ENCODE measurements at places on chromosomes 12 and 14.

DNA sequence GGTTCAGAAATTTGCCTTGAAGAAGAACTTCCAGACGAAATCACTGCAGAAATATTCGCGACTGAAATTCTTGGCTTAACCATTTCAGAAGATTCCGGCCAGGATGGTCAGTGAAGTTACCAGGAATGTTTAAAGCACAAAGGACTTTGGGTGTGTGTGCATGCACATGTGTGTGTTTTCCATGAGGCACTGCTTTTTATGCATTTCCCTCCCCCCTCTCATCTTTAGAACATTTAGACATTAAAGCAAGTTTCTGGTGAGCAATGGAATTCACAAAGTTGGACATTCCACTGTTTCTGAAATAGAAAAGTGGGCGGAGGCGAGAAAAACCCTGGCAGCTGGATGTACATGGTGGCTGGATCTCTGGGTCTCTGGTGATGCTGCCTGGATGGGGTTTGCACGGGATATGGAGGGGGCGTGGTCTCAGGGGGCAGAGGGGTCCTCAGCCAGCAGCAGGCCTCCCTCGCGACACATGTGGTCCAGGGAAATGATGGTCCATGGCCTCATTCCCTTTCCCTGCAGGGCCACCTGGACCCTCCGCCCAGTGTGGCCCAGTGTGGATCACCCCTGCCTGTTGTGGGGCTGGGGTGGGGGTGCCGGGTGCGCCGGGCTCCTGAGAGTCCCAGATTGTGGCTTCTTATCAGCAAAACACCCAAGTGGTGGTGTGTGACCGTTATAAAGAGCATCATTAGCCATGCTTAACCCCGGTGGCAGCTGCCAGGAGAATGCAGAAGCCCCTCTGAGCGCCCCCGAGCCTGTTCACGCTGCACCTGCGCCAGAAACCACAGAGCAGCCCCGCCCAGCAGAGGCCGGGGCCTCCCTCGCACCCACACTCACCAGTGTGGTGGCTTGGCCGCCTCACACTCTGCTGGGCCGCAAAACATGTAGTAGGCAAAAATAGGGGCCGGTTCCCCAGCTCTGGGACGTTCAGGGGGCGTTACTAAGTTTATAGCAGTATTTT is 17.8 kb upstream of the BCL7A start:
- DNase-seq: no peak

DNA sequence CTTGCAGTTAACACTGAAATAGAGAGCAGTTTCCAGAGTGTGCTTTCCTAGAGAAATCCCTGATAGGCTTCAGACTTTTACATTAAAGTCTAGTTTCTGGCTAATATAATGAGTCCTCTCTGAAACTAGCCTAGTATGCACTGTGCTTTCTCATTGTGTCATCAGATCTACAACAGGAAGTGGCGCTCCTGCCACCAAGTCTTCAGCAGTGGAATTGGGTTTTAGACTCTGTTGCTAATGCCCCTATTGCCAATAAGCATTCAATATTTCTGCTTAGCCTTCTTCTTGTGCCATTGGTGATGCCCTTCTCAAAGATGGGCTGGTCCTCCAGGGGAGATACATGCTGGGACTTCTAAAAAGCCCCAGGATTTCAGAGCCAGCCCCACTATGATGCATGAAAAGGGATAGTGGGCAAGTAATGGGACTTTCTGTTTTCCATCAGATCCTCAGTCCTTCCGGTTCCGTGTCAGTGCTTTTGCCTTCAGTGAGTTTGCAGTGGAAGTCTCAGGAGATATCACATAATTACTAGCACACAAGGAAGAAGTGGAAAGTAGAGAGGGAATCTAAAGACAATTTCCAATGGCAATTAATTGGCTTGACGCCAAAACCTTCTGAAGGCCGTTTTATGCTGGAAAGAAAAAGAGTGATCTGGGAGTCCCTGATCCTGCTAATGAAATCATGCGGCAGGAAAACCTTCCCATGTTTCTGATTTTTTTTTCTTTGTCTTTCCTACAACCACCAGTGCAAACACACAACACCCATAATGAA is 50.0 kb downstream of the SSPN start:
- DNase-seq: no peak

DNA sequence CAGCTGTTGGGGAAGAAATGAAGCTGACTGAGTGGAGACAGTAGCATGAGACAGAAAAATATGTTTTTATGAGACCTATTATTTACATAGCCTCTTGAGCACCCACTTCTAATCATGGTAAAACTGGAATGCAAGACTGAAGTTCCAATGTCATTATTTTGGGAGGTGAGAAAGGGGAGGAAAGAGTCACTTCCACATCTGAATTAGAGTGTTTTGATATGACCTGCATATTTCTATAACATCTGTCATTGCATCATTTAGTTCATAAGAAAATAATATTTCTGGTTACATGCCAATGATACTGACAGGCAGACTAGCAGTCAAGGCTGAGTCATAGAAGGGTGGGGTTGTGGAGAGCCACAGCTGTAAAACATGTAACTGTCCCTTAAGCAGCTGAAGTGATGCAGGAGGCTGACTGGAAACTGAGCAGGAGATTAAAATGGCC is 26.7 kb downstream of the NTN4 start:
- peak; percentile 79 for DNase-seq

GRCh38 chr12:45730084-45730347 is 510 bp downstream of the ARID2 start:
- DNase-seq: no peak

GRCh38 chr12:99059824-99060511 is 414.9 kb downstream of the APAF1 start:
- DNase-seq: no peak

GRCh38 chr14:100065942-100066574 is 836 bp downstream of the EVL start:
- DNase-seq: no peak

DNA sequence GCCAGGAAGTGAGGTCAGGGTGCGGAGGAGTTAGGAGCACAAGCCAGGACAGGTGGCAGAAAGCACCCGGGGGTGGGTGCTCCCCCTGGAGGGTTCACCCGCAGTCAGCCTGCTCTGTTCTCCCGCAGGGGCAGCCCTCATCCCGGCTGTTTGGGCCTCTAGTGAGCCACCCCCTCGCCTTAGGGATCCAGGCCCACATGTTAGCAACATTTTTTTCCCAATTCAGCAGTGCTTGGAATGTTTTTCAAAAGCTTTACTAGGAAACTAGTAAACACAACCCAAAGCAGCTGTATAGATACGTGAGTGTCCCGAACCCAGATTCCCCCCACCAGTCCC is 28.5 kb upstream of the NXPH4 start:
- DNase-seq: no peak

DNA sequence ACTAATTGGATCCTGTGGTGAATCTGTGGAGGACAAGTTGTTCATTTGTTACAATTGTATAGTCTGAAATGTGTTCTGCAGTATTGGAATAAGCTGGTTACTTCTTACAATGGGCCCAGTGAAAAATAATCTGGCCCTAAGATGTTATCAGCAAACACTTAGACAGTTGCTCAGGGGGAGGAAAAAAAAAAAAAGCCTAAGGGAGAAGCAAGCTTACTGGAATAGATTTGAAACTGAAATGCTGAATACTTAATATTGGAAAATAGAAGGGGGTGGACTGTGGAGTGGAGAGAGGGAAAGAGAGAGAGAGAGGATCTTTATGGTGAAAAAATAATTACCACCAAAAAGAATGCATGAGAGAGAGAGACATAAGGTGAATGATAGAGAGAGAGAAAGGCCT is 4.0 kb downstream of the FOXG1 start:
- no peak for DNase-seq

DNA sequence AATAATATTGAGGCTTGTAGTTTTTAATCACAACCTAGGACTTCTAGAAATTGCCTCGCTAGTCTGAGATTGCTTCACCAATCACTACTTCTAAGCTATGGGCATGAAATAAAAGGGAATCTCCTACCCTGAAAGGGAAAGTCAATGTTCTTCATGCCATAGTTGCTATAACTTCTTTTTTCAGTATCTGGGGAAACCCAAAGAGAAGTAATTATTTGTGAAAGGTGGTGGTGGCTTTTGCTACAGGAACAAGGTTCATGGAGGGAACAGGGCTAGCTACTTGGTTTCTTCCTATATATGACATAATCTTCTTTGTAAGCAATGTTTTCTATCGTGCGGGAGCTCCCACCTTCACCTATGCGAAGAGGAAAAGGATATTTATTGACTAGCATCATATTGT is 61.6 kb upstream of the DNM1L start:
- DNase-seq: no peak

- DNase-seq: peak; percentile 13
These were observed 9.3 kb downstream of the PAPLN start for GRCh38 chr14:73246387-73247150.

- DNase-seq: no peak
These were observed 1252.6 kb downstream of the TMEM121 start for GRCh38 chr14:106778986-106779385.

- DNase-seq: no peak
These were observed 17.7 kb downstream of the OR6S1 start for GRCh38 chr14:20623798-20624197.

DNA sequence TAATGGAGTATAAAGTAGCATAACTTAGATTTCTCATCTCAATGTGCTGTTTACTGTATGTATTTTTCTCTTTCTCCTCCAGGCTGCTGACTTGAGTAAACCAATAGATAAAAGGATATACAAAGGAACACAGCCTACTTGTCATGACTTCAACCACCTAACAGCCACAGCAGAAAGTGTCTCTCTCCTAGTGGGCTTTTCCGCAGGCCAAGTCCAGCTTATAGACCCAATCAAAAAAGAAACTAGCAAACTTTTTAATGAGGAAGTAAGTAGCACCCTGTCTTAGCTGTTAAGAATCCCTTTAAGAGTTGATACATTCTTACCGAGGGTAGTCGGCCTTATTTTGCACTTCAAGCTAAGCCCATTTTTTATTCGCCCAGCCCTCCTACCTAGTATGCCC is 55.2 kb downstream of the WDR20 start:
- no peak for DNase-seq

DNA sequence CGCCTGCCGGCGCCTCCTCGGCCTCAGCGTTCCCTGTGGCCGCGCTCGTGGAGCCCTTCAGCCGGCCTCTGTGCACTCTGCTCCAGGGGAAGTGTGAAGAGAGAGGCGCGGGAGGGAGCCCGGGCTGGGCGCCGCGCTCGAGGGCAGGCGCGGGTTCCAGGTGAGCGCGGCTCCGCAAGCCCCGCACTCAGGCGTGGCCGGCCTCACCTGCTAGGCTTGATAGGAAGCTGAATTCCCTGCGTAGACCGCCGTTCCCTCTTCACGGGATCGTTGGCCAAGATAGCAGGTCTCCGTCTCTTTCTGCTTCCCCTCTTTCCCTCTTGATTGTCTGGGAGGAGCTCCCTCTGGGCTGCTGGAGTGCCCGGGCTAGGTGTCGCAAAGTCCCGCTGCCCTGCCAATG is 89.7 kb downstream of the ASCL4 start:
- DNase-seq: no peak

DNA sequence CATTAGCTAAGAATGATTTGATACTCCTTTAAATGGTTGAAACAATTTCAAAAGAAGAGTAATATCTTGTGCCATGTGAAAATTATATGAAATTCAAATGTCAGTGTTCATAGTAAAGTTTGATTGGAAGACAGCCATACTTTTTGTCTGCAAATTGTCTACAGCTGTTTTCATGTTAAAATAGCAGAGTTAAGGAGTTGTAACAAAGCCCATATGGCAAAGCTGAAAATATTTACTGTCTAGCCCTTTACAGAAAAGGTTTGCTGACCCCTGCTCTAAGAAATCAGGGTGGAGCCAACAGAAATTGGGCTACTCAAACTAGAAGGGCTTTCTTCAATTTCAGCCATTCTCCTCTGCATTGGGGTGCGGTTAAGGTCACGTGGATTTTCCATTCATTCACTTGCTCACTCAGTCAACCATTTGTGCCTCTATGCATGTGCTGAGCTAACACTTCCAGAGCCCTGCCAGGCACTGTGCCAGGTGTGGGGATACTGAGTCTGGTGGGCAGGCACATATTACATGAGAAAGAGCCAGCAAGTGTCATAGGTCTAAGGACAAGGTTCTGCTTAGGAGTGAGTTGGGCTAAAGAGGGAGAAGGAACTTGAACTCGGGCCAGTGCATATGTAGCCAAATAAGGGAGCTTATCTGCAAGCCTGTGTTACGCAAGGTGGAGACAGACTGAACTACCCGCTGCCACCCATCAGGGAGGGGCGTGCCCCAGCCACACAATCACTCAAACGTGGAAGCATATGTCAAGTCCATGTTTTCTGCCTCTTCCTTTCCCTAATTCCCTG is 139.8 kb upstream of the NOS1 start:
- no peak for DNase-seq

- DNase-seq: no peak
These were observed 75.5 kb upstream of the CAND1 start for GRCh38 chr12:67193704-67194103.

DNA sequence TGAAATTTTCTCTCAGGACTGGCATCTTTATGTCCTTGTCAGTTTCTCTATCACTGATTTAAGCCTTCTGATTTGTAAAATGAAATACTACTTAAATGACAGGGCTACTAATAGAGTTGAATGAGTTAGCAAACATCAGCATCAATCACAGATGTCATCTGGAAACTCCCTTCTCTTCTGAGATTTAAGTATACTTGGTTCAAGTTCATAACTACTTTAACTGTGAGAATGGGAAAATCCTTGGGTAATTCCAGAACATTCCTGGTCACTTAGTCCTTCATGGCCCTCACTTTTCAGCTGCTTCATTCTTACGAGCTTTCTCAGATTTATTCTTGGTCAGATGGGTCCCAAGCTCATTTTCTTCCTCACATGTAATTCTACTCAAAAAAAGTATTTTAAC is 1655.3 kb upstream of the FLRT2 start:
- DNase-seq: no peak

- no peak for DNase-seq
These were observed 47.2 kb downstream of the RFX4 start for GRCh38 chr12:106629797-106630659.

DNA sequence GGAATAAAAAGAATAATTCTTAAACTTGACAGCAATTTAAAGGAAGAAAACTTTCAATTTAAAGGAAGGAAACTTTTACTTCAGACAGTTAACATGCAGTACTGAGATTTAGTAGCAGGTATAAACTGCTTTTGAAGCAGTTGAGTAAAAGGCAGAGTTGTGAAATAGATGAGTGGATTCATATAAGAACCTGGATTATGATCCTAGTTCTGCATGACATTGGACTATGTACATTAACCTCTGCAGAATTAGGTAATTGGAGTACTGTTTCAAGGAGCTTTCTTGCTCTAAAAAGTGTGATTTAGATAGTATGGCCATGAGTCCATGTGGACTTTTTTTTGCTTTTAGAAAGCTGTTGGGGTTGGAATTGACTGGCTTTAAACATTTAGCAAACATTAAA is 29.7 kb downstream of the ATP2A2 start:
- DNase-seq: no peak

- DNase-seq: no peak
These were observed 101.2 kb downstream of the BTG1 start for GRCh38 chr12:92044435-92044834.
